Stimulated activated CD4-positive, alpha-beta T cell treated with anti-CD3 and anti-CD28 coated beads, Interleukin-4, amount 100 ng/mL, for 1 hour (primary cell): ENCODE measurements at places on chromosomes 5 and 9.

- no peak for DNase-seq
Measured at GRCh38 chr9:137052998-137053943, 590 bp downstream of the ENTPD2 start.

- DNase-seq: no peak
Measured at GRCh38 chr5:112331892-112332291, 87.2 kb downstream of the EPB41L4A start.

DNA sequence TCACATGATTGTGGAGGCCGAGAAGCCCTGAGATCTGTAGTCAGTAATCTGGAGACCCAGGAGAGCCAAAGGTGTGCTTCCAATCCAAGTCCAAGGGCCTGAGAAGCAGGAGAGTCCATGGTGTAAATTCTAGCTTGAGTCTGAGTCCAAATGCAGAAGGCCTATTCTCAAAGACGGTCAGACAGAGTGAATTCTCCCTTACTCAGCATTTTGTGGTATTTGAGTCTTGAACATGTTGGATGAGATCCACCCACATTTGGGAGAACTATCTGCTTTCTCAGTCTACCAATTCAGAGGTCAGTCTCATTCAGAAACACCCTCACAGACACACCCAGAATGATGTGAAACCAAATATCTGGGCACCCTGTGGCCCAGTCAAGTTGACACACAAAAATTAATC lies 128.8 kb upstream of the PTCH1 start:
- DNase-seq: no peak

DNA sequence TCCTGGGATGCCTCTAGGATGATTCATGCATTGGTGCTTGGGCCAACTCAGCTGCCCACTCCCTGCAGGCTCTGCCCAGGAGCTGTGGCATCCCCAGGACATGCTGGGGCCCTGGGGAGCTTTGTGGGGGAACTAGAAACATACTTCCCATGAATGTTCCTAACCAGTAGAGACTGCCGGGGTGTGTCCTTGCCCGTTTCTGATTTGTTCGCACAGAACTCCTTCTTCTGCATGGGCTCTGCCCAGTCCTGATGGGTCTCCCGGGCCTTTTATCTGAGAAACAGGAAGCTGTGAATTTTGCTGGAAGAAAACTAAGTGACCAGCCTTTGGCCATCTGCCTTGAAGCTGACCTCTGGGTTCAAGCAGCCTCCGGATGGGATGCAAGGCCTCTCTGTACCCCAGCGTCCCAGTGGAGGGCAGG lies 71.6 kb upstream of the RNU6ATAC start:
- DNase-seq: no peak

DNA sequence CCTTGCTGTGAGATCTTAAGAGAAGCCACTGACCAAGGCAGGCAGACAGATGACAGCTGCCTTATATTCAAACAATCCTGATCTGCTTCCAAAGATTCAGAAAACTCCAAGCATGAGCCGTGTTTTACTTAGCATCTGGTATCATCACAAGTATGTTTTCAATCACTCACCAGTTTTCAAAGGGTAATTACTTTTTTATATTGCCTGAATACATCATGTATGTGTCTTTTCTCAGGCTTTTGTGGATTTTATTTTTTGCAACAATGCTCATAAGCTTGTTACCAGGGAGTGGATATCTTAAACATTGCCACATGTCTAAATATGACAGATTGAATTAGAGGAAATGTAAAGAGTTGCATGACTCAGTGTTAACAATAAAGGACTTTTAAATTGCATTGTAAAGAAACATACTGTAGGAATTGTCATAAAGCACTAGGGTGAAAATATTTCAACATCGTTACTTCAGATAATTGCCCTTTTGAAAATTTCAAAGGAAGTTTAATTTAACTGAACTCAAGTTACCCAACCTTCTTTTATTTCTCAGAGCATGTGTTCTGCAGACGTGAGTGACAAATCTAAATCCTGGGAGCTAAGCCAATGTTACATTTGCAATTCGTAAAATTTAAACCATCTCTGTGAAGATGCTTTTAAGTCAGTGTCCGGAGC lies 326.1 kb downstream of the PLK2 start:
- no peak for DNase-seq
